ENCODE measurements at places on chromosomes 16 and 17.

- DNase-seq = peak; percentile 99
Observed at GRCh38 chr17:64506201-64506575, at the start of gene DDX5. Gene DDX5 (minus strand): TSS chr17:64506289. CDS start chr17:64506119, 170 bp downstream.

- DNase-seq = no peak
Observed at GRCh38 chr17:36989173-36989572, 40.4 kb downstream of the AATF start.

- no peak for DNase-seq
Observed at GRCh38 chr17:82600731-82601446, 47.4 kb downstream of the WDR45B start.

- no peak for DNase-seq
Observed at GRCh38 chr17:42345396-42346073, 42.7 kb downstream of the STAT3 start.

- peak; percentile 77 for DNase-seq
Observed at GRCh38 chr17:44345454-44346026, 438 bp downstream of the GRN start.
